ENCODE measurements at places on chromosomes 2 and 18.
A peak's percentile ranks its signal among the peaks of the same experiment; 100 is the strongest.

GRCh38 chr2:169478745-169479256 is 493 bp upstream of the BBS5 start:
- peak overlapping the region; percentile 92 for H3K4me3 ChIP-seq
- no peaks in the 10 kb centered on the region for H3K4me1 ChIP-seq
- H3K27ac ChIP-seq, result no peak overlapping the region
- peaks cover 4% of the 10 kb centered on the region for H3K27me3 ChIP-seq
- DNase-seq, result no peak
- H3K36me3 ChIP-seq, result no peaks in the 10 kb centered on the region

DNA sequence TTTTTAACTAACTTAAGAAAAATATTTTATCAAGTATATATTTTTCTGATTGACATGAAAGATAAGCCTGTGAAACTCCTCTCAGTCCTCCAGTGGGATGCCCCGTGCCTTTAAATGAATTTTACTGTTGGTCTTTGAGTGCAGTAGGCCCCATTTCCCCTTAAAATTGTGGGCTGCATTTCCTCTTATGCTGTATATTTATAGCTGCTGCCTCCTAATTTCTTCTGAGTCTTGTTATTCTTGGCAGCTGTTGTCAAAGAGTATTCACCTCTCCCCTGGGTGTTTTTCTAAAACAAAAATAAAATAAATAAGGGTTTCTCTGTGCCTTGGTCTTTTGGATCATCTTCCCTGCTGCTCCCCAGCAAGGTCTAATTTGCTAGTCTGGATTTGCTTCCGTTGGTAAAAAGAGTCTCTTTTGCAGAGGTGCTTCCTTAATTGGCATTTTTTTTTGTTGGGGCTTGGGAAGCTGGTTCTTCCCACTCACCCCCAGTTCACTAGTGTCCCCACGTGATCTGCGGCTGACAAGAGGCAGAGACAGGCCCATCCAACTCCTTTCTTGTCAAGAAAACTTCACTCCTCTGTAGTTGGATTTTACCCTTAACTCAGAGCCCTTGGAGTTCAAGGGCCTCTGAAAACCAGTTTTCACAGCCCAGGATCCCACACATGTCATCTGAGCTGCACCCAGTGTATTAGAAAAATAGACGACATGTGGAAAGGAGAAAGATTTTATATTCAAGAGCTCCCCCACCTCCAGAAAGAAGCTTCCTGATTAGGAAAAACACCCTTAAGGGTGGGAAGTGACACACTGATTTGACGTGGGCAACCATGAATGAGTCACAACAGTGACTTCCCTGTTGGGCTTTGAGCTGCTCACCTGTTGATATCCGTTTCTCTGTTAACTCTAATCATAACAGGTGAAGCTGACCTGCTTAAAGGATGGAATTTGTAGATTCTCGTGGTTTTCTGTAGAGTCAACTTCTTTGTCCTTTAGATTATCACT is 431.5 kb downstream of the DCDC2C start:
- H3K27ac ChIP-seq, result no peak overlapping the region
- H3K27me3 ChIP-seq, result no peaks in the 10 kb centered on the region
- H3K4me1 ChIP-seq, result no peaks in the 10 kb centered on the region
- H3K4me3 ChIP-seq, result no peak overlapping the region

GRCh38 chr2:138652378-138652777 is 127.8 kb downstream of the NXPH2 start:
- no peak for DNase-seq
- H3K4me3 ChIP-seq, result no peak overlapping the region
- no peaks in the 10 kb centered on the region for H3K4me1 ChIP-seq
- no peak overlapping the region for H3K27ac ChIP-seq

DNA sequence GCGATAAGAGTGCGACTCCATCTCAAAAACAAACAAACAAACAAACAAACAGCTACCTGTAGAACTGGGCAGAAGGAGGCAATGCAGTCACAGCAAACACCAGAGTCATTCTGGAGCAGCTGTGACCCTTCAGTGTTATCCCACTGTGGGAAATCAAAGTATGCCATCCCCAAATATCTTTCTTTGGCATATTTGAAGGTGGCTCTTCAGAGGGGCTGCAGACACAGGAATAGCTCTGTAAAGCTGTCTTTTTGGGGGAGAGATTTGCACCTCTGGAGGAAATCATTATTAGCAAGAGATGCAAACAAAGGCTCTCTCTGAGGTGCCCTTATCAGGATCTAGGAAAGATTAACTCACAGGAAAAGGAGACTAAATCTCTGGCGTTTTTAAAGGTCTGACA is 98.5 kb upstream of the XPO1 start:
- H3K36me3 ChIP-seq, result no peaks in the 10 kb centered on the region
- peaks cover 3% of the 10 kb centered on the region for H3K27me3 ChIP-seq
- H3K27ac ChIP-seq, result no peak overlapping the region
- no peak overlapping the region for H3K4me3 ChIP-seq
- no peaks in the 10 kb centered on the region for H3K4me1 ChIP-seq

DNA sequence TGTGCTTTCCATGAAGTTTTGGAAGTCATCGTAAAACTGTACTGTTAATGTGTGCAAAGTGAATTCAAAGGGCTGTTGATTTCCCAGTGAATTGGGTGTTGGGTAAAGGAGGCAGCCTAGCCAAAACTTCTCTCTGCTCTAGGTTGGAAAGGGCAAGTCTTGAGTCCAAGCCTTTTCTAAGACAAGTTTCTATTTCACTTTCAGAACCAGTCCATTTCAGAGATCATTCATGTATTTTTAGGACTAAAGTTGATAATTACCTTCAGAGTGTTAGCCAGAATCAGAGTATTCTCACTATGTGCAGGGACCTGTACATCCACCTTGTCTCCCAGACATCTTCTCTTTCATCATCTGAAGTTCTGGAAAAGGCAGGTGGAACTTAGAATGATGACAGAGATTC is 636.1 kb upstream of the KLHL29 start:
- no peak overlapping the region for H3K4me3 ChIP-seq
- H3K4me1 ChIP-seq, result peaks cover 17% of the 10 kb centered on the region
- no peaks in the 10 kb centered on the region for H3K27me3 ChIP-seq

DNA sequence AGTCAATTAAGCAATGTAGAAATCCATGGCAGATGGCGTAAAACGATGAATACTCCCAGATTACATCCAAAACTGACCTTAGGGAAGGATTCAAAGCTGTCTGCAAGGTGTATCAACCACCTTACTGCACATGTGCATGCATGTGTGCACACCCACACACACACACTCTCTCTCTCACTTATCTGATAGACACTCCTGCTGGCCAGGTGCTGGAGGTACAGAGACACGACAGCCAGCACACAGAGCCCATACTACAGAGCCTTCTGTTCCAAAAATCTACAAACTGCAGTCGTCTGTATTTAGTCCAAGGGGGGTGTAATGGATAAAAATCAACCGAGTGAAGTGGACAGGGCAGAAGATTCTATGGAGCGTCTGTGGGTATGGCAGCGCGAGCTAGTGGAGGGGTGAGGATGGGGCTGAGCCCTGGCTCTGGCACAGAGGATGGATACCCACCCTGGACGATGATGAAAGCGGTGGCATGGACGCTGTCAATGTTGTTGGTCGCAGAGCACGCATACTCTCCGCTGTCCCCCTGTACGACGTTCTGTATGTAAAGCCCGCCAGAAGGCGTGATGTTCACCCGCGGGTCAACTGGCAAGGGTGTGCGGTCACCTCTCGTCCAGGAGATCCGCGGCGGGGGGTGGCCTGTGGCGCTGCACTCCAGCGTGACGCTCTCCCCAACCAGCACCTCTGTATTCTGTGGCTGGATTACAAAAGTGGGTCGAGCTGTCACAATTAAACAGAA is 78.4 kb downstream of the PXDN start:
- H3K36me3 ChIP-seq, result peaks cover 17% of the 10 kb centered on the region
- no peak overlapping the region for H3K4me3 ChIP-seq
- peaks cover 2% of the 10 kb centered on the region for H3K27me3 ChIP-seq
- DNase-seq, result no peak
- peaks cover 5% of the 10 kb centered on the region for H3K4me1 ChIP-seq
- peak overlapping the region; percentile 45 for H3K27ac ChIP-seq

DNA sequence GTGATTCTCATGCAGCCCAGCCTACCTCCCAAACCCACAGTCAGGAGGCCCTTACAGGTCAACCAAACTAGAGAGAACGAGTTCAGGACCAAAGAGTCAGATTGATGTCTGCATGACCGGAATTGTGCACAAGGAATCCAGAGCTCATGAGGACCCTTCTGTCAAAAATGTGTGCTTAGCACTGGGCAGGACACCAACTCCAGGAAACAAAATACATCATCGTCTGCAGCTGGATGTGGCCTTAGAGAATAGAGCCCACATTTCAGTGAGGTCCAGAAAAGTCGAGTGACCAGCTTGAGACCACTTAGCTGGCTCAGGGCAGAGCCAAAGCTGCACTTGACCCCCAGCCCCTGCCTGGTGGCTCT is 3.2 kb downstream of the TNS1 start:
- no peak for DNase-seq
- H3K36me3 ChIP-seq, result no peaks in the 10 kb centered on the region
- no peak overlapping the region for H3K27ac ChIP-seq
- peaks cover 7% of the 10 kb centered on the region for H3K4me1 ChIP-seq
- H3K4me3 ChIP-seq, result no peak overlapping the region

GRCh38 chr2:60383401-60384143 is 169.9 kb downstream of the BCL11A start:
- no peak overlapping the region for H3K4me3 ChIP-seq
- peaks cover 2% of the 10 kb centered on the region for H3K4me1 ChIP-seq
- no peak overlapping the region for H3K27ac ChIP-seq
- no peak for DNase-seq
- no peaks in the 10 kb centered on the region for H3K36me3 ChIP-seq
